ENCODE measurements at places on chromosomes 2 and 18. TPM values are rescaled to one million over a fixed set of nuclear protein-coding genes. Genes with fewer than 3 reads are reported as not detected.

Gene C2orf92
- 18.0 TPM for total RNA-seq

Gene PLB1
- total RNA-seq: 1.9 TPM

Gene IL36B
- total RNA-seq: not detected

Gene SERPINB10
- 1.5 TPM for total RNA-seq

Gene GALR1
- not detected for total RNA-seq

GRCh38 chr2:225573603-225574002 lies 174.1 kb downstream of the NYAP2 start:
- H3K4me3 ChIP-seq: no peak overlapping the region
- no peak for DNase-seq
- H3K36me3 ChIP-seq: peaks cover 2% of the 10 kb centered on the region
- H3K27ac ChIP-seq: no peak overlapping the region
- H3K4me1 ChIP-seq: no peaks in the 10 kb centered on the region

DNA sequence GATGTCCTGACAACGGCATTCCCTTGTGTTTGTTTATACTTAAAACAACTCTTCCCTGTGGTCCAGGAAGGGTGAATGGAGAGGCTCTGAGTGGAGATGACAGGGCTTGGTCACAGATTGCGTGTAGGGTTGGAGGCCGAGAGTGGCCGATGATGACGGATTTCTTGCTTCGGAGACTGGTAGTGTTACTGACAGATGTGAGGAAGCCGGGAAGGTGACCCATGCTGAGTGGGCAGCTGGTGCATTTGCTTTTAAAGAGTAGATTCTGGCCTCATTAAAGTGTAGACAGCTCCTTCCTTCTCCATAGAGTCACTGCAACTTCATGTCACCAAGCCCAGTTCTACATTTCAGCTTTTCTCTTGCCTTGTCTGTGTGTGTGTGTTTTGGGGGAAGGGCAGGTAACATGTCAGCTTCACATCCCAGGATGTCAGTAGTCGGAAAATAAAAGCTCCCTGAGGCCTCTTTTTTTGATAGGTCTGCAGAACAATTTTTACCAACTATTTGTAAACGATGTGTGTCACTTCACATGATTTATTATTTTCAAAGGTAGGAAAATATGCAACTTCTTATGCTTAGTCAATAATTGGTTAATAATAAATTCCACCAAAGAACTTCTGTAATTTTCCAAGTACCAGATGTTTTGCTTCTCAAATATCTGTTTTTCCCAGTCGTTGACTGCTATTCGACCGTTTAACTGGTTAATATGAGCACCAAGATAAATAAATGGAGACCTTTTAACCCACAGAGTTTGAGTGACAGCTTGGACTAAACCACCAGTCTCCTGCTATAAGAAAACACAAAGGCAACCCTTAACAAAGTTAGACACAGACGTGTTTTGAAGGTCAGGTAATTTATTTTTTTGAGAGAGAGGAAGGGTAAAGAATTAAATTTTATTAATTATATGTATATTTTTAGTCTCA lies 436.9 kb downstream of the SLC4A3 start:
- peaks cover 6% of the 10 kb centered on the region for H3K27me3 ChIP-seq
- H3K4me3 ChIP-seq: no peak overlapping the region
- no peak for DNase-seq
- no peak overlapping the region for H3K27ac ChIP-seq

- H3K27ac ChIP-seq: no peak overlapping the region
- H3K27me3 ChIP-seq: peaks cover 51% of the 10 kb centered on the region
- peak; percentile 43 for DNase-seq
- no peaks in the 10 kb centered on the region for H3K36me3 ChIP-seq
- H3K4me3 ChIP-seq: peak overlapping the region; percentile 60
- no peaks in the 10 kb centered on the region for H3K4me1 ChIP-seq
These were observed 1.6 kb upstream of the DNER start for GRCh38 chr2:229715895-229716507.

DNA sequence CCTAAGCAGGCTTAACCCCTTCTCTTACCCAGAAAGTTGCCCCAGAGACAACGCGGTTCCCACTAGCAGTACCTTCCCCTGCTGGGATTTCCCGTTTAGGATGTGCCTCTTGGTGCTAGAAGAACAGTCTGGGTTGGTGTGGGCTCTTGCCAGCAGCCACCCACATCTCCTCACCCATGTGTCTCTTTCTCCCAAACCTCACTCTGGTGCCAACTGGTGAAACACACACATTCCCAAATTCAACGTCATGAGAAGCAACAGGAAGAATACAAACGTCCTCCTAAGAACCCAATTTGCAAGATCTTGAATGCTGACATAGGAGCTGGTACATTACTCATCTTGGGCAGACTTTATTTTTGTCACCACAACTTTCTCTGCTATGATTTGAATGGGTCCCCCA lies 36.2 kb downstream of the DIPK1C start:
- DNase-seq: no peak
- H3K4me1 ChIP-seq: no peaks in the 10 kb centered on the region
- no peaks in the 10 kb centered on the region for H3K27me3 ChIP-seq
- no peaks in the 10 kb centered on the region for H3K36me3 ChIP-seq
- no peak overlapping the region for H3K27ac ChIP-seq

GRCh38 chr2:191202209-191202721 lies 42.9 kb upstream of the MYO1B start:
- peak overlapping the region; percentile 64 for H3K27ac ChIP-seq
- peaks cover 85% of the 10 kb centered on the region for H3K4me1 ChIP-seq
- peak overlapping the region; percentile 53 for H3K4me3 ChIP-seq
- peaks cover 15% of the 10 kb centered on the region for H3K36me3 ChIP-seq
- H3K27me3 ChIP-seq: no peaks in the 10 kb centered on the region

- H3K27me3 ChIP-seq: no peaks in the 10 kb centered on the region
- no peak overlapping the region for H3K27ac ChIP-seq
- H3K36me3 ChIP-seq: no peaks in the 10 kb centered on the region
- H3K4me3 ChIP-seq: peak overlapping the region; percentile 31
These were observed 69.1 kb downstream of the PIK3C3 start for GRCh38 chr18:42024131-42024530.

DNA sequence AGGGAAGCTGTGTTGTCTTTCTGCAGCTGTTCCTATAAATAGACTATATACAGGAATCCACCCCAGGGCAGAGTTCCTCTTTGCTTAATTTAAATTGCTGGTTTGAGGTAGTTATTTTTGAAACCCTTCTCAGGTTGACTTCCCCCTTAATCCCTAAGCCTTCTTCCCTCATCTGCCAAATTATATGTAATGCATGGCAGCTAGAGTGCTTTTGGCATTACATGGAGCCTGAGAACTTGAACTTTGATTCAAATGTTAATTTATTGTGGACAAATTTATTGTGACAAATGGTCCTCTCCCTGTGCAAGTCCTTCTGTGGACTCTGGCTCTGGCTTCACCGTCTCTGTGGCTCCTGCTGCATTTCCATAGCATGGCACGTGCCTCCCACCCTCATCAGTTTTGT lies 29.2 kb downstream of the MYO1B start:
- no peaks in the 10 kb centered on the region for H3K36me3 ChIP-seq
- DNase-seq: no peak
- H3K4me3 ChIP-seq: no peak overlapping the region
- no peaks in the 10 kb centered on the region for H3K4me1 ChIP-seq

DNA sequence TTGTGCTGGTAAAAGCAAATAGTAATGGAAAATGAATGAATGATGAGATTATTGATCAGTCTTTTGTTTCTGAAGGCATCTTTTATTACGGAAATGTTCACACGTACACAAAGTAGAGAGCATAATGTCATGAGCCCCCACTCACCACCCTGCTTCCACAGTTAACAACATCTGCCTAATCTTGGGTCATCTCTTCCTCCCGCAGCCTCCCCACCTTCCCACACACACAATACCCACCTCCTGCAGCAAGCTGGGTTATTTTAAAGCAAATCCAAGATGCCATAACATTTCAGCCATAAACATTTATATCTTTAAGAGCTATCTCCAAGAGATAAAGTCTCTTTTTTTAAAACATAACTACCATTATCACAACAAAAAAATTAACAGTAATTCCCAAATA lies 36.3 kb downstream of the CYP27C1 start:
- H3K4me1 ChIP-seq: no peaks in the 10 kb centered on the region
- peaks cover 37% of the 10 kb centered on the region for H3K27me3 ChIP-seq

DNA sequence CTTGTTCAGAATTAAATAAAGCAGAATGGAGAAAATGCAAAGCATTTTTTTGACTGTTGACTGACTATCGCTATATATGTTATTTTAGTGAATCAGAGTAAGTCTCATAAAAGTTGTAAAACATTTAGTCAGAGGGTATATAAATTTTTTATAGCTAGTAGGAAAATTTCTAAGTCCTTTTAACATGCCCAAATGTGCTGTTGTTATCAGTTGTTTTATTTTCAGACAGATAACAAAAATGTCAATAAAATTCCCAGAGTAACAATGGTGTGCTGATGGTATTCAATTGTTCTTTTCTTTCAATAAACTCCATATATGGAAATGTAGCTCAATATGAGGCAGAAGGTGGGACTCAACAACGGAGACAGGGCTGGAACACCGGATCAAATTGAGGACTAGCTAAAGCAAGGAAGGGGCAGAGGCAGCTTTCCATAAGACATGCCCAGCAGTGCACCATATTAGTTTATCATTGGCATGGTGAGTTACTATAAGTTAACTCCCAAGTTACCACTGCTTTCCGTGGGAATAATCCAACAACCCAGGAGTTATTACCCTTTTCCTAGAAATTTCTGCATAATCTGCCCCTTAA lies 26.6 kb downstream of the GULP1 start:
- no peaks in the 10 kb centered on the region for H3K36me3 ChIP-seq
- no peak overlapping the region for H3K27ac ChIP-seq
- H3K27me3 ChIP-seq: no peaks in the 10 kb centered on the region

GRCh38 chr2:134295441-134295840 lies 41.6 kb downstream of the MGAT5 start:
- peaks cover 3% of the 10 kb centered on the region for H3K36me3 ChIP-seq
- H3K4me1 ChIP-seq: peaks cover 44% of the 10 kb centered on the region
- no peak overlapping the region for H3K4me3 ChIP-seq
- H3K27me3 ChIP-seq: no peaks in the 10 kb centered on the region
- no peak for DNase-seq
